Suppressor macrophage treated with lipopolysaccharide for 4 hours (primary cell): ENCODE measurements at places on chromosomes 7 and 10.

- peak; percentile 83 for DNase-seq
These were observed 103.2 kb downstream of the NRBF2 start for GRCh38 chr10:63236113-63236935.

DNA sequence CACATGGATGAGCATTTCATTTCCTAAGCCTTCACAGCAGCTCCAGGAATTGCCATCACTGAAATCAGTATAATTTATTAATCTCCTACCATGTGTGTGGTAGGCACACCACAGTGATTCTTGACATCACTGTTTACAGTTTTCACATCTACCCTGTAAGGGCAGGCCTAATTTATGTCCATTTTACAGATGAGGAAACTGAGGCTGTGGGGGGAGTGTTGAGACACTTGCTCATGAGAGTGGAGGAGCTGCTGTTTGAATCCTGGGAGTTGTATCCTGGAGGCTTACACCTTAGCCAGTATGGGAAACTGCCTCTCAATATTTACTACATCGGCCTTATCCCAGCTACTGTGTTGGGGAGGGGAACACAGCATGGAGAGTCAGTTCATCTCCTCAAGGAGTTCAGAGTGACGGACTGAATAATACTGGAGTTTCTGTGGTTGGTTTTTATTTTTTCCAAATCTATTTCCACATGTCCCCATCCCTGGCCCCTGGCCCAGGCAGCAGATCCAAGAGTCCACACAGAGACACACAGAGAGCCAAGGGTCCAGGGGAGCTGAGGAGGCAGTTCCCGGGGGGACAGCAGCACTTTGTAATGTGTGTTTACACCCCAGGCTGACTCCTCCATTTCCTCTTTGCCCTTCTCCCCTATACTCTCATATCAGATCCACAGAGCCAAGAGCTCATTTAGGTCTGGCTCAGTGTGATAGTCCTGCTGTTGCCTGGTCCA lies 13.2 kb downstream of the UBTD1 start:
- no peak for DNase-seq

GRCh38 chr10:22657566-22658225 lies 56.7 kb downstream of the PIP4K2A start:
- peak; percentile 17 for DNase-seq

- no peak for DNase-seq
These were observed 13.6 kb downstream of the CLIP2 start for GRCh38 chr7:74302745-74303221.

DNA sequence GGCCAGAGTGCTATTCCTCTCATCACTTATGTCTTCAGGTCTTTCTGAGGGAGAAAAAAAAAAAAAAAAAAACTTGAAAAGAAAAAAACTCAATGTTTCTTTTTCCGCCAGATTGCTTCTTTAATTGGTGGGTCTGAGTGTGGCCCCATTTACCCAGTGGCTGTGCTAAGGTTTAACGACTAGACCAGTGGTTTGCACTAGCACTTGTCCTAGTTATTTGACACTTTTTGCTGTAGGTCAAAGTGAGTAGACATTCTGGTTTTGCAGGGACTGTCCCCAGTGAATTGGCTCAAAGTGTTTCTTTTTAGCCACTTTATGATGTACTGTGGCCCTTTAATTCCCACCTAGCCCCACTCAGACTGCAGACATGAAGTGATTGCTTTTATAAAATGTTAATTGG lies 273.3 kb downstream of the PTEN start:
- DNase-seq: no peak

DNA sequence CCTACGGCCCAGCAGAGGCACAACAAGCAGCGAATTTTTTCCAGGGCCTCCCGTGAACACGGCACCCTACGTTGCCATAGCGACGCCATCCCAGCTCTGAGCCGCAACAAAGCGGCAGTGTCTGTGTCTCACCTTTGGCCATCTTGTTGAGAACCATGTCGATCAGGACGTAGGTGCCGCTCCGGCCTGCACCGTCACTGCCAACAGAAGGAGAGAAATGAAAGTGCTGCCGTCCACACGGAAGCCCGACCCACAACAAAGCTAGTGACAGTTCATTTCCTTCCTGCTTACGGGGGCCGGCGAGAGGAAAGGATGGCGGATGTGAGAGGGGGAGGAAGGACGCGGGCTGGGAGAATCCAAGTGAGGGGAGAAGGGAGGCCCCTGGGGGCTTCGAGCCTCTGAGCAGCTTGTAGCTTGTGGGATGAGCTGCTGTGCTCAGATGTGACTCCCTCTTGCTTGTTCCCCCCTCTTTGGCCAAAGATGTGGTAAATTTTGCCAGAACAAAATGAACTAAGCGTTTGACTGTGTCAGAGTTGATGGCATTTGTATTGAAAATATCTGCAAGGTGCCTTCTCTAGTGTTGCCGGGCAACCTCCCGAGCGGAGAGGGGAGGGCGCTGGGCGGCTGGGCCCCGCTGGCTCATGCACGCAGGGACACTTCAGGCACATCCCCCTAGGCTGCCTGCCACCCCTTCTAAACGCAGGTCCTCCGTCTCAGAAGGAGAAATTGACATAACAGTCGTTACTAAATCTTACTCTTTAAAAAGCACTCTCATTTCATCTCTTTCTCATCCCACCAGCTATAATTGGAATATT lies 232.2 kb downstream of the DNAJB6 start:
- DNase-seq: peak; percentile 35

DNA sequence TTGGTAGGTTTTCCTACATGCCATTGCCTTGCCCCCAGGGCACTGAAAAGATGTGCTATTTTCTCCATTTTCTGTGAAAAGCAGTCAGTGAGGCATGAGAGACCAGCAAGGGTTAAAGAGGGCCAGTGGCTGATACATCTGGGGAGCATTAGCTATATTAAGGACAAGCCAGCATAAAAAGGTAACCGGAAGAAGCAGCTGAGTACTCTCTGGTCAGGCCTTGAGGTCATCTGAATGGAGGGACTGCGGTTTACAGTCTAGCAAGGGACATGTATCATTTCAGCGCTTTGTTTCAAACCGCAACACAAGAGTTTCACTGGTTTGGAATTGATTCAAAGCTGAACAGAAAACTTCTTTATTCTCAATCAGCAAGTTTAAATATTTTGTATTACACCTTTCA lies 120.4 kb downstream of the EPDR1 start:
- no peak for DNase-seq

DNA sequence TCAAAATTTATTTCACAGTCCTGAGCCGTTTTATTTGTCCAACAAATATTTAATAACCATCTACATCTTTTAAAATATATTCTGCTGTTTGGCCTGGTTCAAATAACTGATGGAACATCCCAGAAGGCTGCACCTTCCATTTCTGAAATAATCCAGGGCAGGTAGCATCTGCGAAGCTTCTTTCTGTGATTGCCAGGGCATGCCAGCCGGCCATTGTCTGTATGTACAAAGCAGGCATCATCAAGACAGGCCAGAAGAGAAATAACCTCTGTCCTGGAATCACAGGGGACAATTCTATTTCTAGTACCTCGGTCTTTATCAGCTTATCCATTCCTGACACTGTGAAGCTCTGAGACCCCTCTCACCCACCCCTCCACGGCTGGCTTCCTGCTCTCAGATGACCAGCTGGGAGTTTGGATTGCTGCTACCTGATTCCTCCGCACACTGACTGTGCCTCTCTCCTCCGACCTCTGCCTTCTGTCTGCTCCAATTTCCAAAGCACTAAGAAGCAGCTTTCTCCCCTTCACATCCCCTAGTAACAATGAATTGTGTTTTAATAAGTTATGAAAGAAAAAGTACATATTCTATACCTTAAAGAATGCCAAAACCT lies 8.0 kb downstream of the DGKI start:
- no peak for DNase-seq

DNA sequence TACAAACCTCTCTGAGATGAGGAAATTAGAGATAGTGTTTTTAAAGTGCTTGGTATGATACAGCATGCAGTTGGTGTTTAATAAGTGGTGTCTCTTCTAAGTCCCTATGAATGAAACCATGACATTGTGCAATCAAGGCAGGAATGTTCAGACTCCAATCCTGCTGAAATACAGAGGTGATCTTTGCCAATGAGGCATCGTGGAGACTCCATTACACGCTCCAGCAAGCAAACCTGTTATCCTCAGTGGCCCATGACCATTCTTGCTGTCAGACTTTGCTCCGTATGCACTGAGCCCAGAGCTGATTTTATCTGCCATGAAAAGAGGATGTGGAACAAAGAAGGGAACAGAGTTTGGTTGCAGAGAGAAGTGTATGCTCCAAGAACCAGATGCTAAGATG lies 47.3 kb downstream of the CDHR3 start:
- DNase-seq: no peak

GRCh38 chr7:20779041-20779440 lies 7.6 kb downstream of the SP8 start:
- DNase-seq: no peak

DNA sequence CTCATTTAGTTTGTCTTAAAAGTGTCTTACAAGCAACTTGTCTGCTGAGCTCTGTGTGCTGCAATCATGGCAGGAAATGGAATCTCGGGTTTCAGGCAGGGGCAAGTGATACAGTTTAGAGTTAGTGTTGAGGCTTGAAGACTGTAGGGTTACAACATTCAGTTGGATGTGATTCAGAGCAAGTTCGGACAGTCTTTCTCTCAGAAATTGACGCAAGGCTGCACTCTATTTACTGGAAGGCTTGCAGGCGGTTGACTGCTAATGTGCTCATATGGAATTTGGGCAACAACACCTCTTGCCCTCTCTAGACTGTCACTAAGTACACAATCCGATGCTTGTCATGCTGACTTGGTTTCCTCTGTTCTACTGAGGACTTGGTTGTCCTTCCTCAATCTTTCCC lies 161.7 kb upstream of the BMPER start:
- DNase-seq: no peak

GRCh38 chr10:131649617-131650016 lies 251.2 kb upstream of the PPP2R2D start:
- DNase-seq: no peak

- DNase-seq: no peak
These were observed 218.4 kb downstream of the KLF6 start for GRCh38 chr10:3566627-3567026.

- DNase-seq: no peak
These were observed 19.6 kb downstream of the TMEM176A start for GRCh38 chr7:150820148-150820547.

DNA sequence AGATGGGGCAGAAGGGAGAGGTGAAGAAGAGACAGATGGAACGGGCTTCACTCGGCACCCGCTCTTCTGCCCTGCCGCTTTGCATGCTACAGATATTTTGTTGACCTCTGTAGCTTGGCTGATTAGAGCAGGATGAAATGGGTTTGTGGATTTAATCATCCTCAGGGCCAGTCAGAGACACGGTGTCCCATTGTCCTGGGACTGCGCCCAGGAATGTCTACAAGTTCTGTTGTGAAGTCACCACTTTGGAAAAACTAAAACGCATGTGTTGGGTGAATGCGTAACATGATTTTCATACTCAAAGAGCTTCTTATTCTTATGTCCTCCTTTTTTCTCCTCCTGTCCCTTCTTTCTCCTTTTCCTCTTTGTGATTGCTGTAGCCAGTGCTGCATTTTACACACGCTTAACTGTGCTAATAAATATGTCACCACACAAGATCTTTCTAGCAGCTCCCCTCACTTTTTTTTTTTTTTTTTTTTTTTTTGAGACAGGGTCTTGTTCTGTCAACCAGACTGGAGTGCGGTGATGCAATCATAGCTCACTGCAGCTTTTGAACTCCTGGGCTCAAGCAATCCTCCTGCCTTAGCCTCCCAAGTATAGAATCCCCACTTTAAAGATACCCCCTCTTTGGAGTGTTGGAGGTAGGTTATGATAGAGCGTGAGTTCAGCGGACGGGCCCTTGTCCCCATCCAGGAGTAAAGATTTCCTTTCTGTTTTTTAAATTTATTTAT lies 3.4 kb downstream of the CPA4 start:
- no peak for DNase-seq

DNA sequence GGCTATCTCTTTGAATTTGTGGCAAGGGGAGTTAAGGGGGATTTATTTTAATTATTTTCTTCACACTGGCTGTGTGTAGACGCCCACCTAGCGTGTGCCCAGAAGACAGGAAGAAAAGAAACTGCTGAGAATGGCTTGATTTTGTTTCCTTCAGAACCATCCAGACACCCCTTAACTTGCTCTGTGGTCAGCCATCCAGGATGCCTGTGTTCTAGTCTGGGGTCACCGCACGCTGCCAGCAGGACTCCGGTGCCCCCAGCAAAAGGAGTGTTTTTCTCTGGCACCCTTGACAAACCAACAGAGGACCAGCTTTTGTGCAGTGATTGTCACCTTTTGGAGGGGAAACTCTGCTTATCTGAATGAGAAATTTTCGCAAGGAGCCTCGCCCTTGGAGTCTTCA lies 5.3 kb downstream of the DDC start:
- DNase-seq: no peak

- DNase-seq: no peak
These were observed 94.3 kb downstream of the PRPF18 start for GRCh38 chr10:13681095-13681494.

DNA sequence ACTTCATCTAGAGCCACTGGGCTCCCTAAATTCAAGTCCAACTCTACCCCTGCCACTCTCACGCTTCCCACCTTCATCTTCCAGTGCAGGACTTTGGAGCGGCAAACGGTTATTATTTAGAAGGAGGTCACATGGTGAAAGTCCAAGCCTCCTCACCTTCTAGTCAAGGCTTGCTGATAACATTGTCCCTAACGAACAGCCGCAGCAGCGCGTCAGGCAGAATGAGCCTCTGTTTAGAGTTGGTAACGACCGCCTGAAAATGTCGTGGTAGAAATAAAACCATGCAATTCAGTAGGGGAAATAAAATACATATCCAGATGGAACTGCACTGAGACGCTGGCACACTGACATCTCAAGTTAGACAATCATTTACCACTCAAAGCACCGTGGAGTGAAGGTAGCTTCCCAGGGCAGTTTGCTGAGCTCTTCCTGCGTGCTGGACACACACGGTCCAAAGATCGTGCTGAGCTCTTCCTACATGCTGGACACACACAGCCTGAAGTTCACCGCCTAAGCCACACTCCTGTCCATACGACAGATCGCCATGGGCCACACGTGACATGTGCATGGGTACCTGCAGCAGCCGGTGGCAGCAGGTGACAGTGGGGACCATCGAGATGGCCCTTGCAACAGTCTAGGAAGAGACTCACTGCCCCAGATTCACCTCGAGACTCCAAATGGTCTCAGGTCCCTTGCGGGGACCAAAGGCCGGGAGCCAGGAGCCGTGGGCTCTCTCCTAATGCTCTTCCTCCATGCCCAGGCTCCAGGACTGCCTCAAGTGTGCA lies 323.5 kb downstream of the PTPRN2 start:
- DNase-seq: no peak

DNA sequence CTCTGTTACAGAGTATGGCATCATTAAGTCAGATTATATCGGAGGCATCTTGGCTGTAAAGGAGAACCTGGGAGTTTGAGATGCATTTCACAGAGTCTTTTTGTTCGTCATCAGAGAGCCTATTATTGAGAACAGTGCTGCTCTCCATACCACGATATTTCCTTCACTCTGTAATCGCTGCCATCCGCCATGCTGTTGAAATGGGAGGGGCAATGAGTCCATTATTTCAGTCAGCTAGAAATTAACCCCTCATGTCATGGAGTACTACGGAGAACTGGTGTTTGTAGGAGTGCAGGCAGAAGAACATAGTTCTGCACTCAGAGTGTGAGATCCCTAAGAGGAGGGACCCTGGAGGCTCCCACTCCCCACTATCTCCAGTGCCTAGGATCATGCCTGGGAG lies 59.2 kb downstream of the SLC16A12 start:
- DNase-seq: no peak
